Upper lobe of left lung (tissue), 6 donors: ENCODE measurements at places on chromosomes 13 and 19. TPM values are rescaled to one million over a fixed set of nuclear protein-coding genes. Genes with fewer than 3 reads are reported as not detected.
A peak's percentile ranks its signal among the peaks of the same experiment; 100 is the strongest.

DLEU7 gene
- total RNA-seq: 0.39 TPM

RINL gene
- 13.9 TPM for total RNA-seq

MAN2B1 gene
- total RNA-seq: 101 TPM

DNA sequence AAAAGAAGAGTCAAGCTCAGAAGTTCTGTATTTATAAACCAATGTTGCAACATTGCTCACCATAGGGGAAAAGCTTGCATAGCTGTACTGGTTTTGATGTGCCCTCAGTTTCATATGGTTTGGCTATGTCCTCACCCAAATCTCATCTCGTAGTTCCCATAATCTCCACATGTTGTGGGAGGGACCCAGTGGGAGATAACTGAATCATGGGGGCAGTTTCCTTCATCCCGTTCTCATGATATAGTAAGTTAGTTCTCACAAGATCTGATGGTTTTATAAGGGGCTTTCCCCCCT is 73.9 kb downstream of the TNFRSF19 start:
- no peaks in the 10 kb centered on the region for H3K27me3 ChIP-seq
- DNase-seq: no peak
- no peaks in the 10 kb centered on the region for H3K36me3 ChIP-seq
- H3K4me1 ChIP-seq: peaks cover 4% of the 10 kb centered on the region

DNA sequence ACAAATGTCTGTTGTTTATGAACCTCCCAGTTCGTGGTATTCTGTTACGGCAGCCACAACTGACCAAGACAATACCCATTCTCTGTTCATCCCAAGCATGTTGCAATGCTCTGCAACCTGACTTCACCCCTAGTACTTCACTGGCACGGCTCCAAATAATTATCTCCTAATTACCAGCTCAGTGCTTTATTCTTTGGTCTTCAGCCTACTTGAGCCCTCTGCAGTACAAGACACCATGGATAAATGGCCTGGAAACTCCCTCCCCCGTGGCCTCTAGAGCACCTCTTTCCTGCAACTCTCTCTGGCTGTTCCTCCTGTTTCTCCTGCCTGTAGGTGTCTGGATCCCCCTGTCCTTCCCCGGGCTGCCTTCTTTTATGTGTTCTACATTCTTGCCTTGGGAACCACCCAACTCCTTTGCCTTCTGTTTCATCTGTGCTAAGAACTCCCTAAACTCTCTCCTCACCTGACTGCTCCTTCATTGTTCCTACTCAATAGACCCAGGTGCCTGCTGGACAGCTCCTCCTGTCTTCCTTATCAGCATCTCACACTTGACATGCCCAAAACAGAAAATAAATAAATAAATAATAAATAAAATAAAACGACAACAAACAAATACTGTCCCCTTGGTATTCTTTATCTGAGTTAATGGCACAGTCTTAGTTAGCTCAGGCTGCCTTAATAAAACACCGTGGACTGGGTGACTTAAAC is 200.4 kb upstream of the IPO5 start:
- H3K27me3 ChIP-seq: no peaks in the 10 kb centered on the region
- no peak overlapping the region for H3K27ac ChIP-seq
- DNase-seq: no peak
- H3K36me3 ChIP-seq: no peaks in the 10 kb centered on the region
- no peaks in the 10 kb centered on the region for H3K4me1 ChIP-seq

DNA sequence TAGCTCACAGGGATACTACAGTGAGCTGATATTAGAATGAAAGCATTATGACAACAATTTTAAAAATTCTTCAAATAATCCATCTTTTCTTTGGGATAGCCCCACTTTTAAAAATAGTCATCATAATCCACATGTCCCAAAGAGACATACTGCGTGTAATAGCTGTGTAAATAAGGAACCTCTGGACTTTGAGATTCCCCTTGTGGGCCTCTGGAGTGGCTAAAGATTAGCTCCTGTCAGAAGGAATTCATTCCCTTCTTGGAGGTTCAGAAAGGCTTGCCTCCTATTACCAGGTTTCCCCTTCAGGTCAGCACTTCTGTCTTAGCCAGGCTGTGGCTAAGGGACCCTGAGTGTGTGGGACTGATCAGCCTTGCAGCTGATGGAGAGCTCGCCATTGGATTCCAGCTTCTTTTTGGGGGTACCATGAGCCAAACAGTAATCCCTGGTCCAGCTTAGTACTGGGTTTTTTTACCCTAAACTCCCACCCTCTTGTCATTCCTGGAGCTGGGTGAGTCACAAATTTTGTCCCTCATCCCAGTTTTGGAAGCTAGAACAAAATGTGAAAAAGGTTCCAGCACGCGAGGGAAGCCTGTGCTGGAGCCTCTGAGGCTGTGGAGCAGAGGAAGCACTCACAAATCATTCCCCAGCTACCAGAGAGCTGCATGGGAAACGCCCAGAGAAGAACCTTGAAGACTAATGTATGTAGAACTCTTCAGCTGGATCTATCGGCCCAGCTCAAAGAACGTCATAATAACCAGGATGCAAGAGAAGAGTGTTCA is 96.7 kb downstream of the RNASEH2B start:
- no peaks in the 10 kb centered on the region for H3K4me1 ChIP-seq
- no peak overlapping the region for H3K4me3 ChIP-seq
- H3K27ac ChIP-seq: no peak overlapping the region
- DNase-seq: no peak
- H3K36me3 ChIP-seq: no peaks in the 10 kb centered on the region

GRCh38 chr13:60583196-60583888 is 186.3 kb downstream of the TDRD3 start:
- H3K36me3 ChIP-seq: no peaks in the 10 kb centered on the region
- H3K4me1 ChIP-seq: no peaks in the 10 kb centered on the region
- no peak overlapping the region for H3K27ac ChIP-seq
- no peak overlapping the region for H3K4me3 ChIP-seq
- DNase-seq: no peak

DNA sequence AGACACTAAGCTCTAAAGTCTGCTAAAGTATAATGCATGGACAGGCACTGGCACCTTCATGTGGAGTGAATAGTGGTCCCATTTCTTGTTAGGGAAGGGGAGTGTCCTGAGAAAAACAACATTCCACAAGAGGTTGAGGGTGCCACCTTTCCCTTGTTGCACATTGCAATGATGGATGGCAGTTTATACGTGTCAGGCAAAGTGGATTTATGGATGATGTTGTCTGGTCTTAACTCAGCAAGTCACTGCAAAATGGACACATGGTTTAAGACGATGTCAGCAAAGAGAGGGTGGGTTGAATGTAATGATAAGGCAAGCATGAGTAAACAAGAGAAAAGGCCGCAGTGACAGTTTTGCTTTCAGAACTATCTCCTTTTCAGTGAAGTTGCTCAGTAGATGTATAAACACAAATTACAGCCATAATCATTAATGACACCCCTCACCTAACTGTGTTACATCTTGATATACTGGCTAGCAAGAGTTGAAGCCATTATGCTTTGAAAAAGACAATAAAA is 19.6 kb upstream of the CBY2 start:
- no peaks in the 10 kb centered on the region for H3K36me3 ChIP-seq
- H3K27ac ChIP-seq: no peak overlapping the region

- no peak overlapping the region for H3K4me3 ChIP-seq
- peaks cover 11% of the 10 kb centered on the region for H3K4me1 ChIP-seq
- no peaks in the 10 kb centered on the region for H3K27me3 ChIP-seq
- DNase-seq: no peak
- no peak overlapping the region for H3K27ac ChIP-seq
Observed at GRCh38 chr13:24038841-24039330, 121.6 kb upstream of the SPATA13 start.

DNA sequence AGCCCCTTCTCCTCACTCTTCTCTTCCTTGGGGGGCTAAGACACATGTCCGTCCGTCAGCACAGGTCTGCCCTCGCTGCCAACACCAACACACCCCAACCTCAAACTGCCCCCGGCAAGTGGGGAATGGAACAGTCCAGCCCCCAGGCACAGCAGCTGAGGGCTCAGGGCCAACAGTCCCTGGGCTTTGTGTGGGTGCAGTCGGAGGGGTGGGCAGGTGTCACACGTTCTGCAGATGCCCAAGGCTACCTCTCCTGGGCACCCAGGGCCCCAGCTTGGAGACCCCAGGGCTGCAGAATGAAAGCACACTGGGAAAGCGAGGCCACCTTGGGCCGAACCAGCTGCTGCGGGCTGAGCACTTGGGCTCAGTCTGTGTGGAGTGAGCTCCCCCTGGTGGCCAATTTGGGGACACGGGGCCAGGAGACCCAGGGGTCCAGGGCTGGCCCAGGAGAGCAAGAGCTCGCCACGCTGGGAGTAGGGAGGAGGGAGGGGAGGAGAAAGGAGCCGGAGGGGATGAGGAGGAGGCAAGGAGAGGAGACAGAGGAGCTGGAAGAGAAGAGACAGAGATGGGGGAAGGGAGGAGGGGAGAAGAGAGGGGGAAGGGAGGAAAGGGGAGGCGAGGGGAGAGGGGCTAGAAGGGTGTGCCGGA is 14.0 kb upstream of the ATP8B3 start:
- H3K4me3 ChIP-seq: no peak overlapping the region
- no peak overlapping the region for H3K27ac ChIP-seq

DNA sequence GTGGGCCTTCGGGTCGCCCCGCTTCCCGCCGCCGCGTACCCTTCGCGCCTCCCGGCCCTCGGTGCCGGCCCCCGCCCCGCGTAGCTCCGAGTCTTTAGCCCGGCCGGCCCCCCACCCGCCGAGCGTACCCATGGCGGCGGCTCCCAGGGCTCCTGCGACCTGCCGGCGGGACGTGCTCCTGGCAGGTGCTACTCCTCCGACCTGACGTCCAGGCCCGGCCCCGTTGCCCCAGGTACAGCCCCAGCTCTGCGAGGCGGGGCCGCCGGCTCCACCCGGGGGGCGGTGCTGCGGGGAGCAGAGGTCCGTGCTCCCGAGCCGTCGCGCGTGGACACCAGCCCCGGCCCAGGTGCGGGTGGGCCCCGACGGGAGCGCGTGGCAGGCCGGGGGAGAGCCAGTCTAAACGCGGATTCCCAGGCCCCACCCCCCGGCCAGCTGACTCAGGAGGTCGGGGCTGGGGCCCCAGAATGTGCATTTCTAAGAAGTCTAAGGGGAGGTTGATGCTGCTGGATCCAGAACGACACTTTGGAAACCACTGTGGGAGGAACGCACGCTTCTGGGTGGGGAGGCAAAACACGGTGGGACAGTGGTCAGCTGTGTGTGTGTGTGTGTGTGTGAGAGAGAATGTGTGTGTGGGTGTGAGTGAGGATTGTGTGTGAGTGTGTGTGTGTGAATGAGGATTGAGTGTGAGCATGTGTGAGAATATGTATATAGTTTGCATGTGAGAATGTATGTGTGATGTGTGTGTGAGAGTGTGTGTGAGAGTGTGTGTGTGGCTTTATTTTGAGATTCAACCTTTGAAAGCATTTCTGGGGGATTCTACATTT is at the start of gene SLC15A1:
Gene SLC15A1, minus strand, starts transcription at position 206 of the 824 bp plus-strand sequence. Its CDS starts 74 bp downstream, at position 132.
- H3K27me3 ChIP-seq: peaks cover 6% of the 10 kb centered on the region
- no peak for DNase-seq
- H3K36me3 ChIP-seq: no peaks in the 10 kb centered on the region
- no peak within 1 kb of the TSS for H3K27ac ChIP-seq
- H3K4me1 ChIP-seq: peaks cover 5% of the 10 kb centered on the region

DNA sequence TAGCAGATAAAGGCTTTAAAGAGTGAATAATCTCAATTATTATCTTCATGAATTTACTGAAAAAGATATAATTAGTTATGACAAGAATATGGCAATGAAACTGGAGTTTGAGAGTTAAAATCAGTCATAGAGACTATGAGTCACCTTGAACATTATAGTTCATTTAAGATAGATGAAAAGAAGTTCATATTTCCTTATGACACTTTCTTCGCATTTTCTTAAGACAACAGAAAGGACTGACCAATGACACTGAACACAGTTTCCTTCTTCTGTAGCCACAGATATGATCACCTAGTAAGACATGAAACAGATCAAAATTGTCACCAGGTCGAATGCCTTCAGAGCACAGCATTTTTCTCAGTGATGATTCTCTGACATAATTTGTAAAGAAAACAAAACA is 202.1 kb downstream of the KLF12 start:
- H3K27ac ChIP-seq: no peak overlapping the region
- no peak overlapping the region for H3K4me3 ChIP-seq
- DNase-seq: no peak
- no peaks in the 10 kb centered on the region for H3K36me3 ChIP-seq
- no peaks in the 10 kb centered on the region for H3K27me3 ChIP-seq

DNA sequence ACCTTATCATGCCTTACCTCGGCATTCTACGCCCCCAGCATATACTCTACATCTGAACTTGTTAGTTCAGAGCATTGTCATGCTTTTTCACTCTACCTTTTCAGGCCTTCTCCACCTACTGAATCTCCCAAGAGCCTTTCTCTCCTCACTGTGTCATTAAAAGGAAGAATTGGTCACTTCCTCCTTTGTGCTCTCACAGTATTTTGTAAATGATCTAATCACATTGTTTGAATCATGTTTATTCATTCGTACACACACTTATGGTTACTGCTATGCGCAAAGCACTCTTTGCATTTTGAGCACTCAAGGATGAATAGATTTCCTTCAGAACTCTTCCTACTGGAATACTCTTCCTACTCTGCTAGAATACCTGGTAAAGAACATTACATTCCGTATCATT is 15.8 kb upstream of the ELF1 start:
- no peak overlapping the region for H3K4me3 ChIP-seq
- peak overlapping the region; percentile 3 for H3K27ac ChIP-seq
- no peak for DNase-seq
- peaks cover 7% of the 10 kb centered on the region for H3K4me1 ChIP-seq
- no peaks in the 10 kb centered on the region for H3K36me3 ChIP-seq

DNA sequence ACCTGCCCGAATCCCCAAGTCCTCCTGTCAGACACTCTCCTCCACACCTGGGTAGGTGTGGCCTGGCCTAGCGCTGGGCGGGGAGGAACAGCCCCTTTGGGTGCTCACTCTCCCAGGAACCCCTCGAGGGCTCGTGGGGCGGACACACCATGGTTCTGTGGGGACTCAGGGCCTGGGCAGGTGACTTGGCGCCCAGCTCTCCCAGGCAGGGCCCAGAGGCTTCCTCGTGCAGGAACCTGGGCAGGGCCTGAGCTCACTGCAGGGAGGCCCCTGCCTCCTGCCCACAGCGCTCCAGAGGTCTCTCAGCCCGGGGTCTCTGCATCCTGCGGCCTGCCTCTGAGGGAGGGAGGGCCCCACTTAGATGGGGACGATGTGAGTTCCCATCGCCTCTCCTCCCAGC is 11.9 kb downstream of the LSM4 start:
- H3K4me3 ChIP-seq: no peak overlapping the region
- H3K27me3 ChIP-seq: no peaks in the 10 kb centered on the region
- DNase-seq: no peak
- H3K27ac ChIP-seq: peak overlapping the region; percentile 3
- peaks cover 29% of the 10 kb centered on the region for H3K36me3 ChIP-seq

GRCh38 chr19:49581007-49581508 is at the start of gene PRRG2:
Gene PRRG2 (plus strand): TSS chr19:49581316. CDS start chr19:49583220, 1,904 bp downstream.
- H3K4me1 ChIP-seq: peaks cover 29% of the 10 kb centered on the region
- no peaks in the 10 kb centered on the region for H3K27me3 ChIP-seq
- peak; percentile 71 for DNase-seq
- peak within 1 kb of the TSS; percentile 80 for H3K4me3 ChIP-seq
- H3K27ac ChIP-seq: peak within 1 kb of the TSS; percentile 74
- H3K36me3 ChIP-seq: peaks cover 4% of the 10 kb centered on the region

DNA sequence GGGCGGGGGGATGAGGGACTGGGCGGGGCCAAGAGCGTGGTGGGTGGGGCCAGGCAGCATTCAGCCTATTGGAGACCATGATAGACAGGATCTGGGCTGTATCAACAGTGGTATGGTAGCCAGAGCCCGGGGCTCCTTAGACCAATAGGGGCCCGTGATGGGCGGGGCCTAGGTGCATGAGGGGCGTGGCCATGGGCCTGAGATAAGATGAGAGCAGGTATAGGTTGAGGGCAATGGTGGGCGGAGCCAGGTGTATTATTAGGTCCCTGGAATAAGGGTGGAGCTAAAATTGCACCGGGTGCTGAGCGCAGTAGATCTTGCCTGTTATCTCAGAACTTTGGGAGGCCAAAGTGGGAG is 5.3 kb downstream of the ABCA7 start:
- no peak for DNase-seq
- no peak overlapping the region for H3K4me3 ChIP-seq
- H3K36me3 ChIP-seq: peaks cover 12% of the 10 kb centered on the region
- peaks cover 19% of the 10 kb centered on the region for H3K4me1 ChIP-seq
